Foreskin keratinocyte (primary cell): ENCODE measurements at places on chromosomes 7 and 10.
A peak's percentile ranks its signal among the peaks of the same experiment; 100 is the strongest.

DNA sequence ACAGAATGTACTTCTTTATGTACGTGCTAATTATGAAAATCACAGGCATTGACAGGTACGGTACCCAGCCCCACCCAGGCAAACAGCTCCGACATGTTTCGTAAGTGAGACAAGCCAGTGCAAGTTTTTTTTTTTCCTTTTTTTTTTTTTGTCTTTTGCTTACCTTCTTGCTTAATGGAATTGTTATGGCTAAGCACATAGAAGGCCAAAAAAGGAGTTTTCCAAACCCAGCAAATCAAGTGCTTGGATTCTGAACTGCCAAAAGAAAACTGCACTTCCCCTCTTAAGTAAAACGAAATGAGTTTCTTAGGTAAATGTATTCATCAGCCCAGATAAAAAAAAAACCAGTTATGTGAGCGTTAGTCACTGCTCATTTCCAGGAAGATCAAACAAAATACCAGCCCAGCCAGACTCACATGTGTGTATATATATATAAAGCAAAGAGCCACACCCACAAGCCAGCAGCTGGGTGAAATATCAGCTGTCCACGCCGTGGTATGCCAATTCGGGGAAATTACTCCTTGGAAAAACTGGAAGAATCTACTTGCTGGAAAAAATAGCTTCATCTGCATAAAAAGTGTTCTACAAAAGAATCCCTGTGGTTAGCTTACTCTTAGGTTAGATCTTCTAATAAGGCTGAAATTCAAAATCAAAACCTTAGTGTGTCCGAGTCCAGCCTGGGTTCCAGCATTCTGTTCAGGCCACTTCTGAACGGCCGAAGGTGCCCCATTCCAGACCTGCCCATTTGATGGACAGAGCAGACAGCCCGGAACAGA, 8.0 kb downstream of the KLF6 start:
- no peak for DNase-seq

DNA sequence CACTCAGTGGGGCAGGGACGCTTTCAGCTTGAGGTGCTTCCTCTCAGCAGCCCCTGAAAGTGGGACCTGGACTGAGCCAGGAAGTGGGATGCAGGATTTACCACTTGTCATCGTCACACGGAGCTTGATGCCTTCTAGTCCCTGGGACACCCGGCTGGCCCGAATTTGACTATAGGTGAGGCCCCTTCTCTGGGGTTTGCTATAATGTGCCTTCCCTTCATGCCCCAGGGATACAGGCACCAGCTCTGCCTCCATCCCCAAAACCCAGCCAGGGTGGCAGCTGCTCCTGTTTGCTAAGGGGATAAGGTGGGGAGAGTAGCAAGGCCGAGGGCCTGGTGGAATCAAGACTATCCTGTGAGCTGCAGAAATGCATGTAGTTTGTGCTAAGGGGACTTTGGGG, 235.0 kb downstream of the GLRX3 start:
- no peak for DNase-seq

DNA sequence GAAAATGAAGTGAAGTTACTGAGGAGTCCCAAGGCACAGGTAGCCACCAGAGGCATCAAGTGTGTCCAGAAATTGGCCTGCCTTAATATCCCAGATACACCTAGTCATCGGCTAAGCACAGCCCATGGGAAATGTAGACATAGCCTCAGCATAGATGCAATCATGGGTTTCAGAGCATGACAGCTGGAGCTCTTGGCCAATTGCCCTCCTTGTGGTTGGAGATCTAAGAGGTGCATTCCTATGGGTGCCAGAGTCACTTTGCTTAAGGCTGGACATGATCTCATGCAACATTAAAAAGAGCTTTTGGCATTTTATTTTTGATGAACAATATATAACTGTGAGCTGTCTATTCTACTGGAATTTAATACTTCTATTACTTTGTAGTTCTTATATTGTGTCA, 758.0 kb upstream of the LRRTM3 start:
- DNase-seq = peak; percentile 33

- DNase-seq = no peak
Observed at GRCh38 chr7:111558991-111559390, 3.3 kb downstream of the IMMP2L start.

DNA sequence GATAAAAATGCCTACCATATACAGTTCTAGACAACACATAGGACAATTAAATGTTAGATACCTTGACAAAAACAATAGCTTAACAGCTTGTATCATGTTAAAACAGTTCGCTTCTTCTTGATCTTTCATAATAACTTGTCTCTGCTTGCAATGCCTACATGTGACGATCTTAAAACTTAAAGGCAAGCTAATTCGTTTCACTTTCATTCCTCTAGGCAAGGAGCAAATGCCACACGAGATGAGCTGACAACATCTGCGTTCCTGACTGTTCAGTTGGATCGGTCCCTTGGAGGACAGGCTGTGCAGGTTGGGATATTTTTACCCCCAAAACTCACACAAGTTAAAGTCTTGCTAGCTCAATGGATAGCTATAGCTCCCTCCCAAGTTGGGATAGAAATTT, 51.6 kb upstream of the ARL4A start:
- peak; percentile 44 for DNase-seq

DNA sequence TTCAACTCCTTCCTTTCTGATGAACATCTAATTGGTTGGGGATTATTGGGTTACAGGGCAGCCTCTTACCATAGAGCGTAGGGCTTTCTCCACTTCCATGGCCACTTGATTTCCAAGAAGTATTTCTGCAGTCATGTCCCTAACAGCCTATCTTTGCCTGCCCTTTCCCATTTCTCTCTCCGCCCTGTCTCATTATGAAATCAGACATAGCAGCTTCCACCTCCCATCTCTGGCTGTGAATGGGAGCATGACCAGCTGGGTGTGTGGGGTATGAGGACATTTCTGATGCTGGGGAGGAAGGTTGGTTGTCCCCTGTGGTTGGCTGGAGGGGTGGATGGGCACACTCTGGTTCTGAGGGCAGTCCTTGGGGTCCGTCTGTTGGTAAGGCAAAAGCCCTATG, 41.2 kb downstream of the ADCYAP1R1 start:
- DNase-seq = no peak

GRCh38 chr7:46396481-46396880, 475.4 kb upstream of the IGFBP3 start:
- DNase-seq = no peak

GRCh38 chr10:130422366-130423324, 286.5 kb downstream of the GLRX3 start:
- no peak for DNase-seq

DNA sequence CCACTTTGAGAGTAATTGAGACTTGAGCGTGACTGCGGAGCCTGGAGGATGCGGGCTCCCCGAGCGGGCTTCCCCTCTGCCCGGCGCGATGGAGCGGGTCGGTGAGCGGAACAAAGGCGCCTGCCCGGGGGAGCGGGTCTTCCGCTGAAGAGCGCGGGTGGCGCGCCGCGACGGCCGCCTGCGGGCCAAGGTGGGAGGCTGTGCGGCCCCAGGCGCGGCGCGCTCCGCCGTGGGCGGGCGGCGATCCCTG, at the start of gene GALNT17:
GALNT17 (plus strand) TSS at position 18 of the 250 bp plus-strand sequence.
- DNase-seq = no peak

GRCh38 chr10:110286841-110287240, 17.9 kb downstream of the SMNDC1 start:
- no peak for DNase-seq

- DNase-seq = peak; percentile 11
Observed at GRCh38 chr10:128631801-128632241, 505.6 kb upstream of the MKI67 start.

GRCh38 chr7:22569586-22570321, 69.8 kb upstream of the STEAP1B start:
- peak; percentile 77 for DNase-seq

- DNase-seq = no peak
Observed at GRCh38 chr7:134795231-134795630, 15.8 kb downstream of the CALD1 start.

DNA sequence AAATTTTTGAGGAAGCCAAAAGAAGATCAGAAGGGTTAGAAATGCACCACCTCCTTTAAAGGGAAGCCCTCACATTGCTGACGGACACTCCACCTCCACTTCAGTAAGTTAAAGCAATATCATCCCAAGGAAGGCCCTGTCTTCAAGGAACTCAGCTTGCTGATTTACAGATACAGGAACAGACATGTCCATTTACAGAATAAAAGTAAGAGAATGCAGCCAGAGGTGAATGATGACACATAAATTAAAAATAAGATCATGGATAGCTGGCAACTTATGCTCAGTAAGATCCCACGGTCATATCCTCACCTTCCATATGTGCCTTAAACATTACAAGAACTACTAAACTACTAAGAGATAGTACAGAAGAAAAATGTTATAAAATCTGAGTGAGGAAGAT, 20.4 kb downstream of the GRB10 start:
- peak; percentile 79 for DNase-seq

DNA sequence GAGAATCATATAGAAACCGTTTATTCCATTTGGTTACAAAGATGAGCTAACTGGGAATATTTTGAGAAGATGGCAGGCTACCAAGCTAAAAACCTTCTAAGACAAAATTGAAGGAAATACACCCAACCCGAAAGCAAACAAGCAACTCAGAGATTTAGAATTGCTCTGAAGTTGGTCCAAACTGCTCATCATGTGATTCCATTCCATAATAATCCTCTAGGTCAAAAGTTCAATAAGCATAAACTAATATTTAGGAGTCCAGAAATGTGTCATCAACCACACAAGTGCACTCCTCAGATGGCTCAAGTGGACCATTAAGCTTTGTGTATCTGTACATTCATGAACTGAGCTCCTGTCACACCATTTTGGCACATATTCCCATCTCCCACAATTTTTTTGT, 28.7 kb downstream of the DGKI start:
- DNase-seq = no peak

GRCh38 chr7:41491883-41492471, 210.9 kb downstream of the INHBA start:
- DNase-seq = no peak

GRCh38 chr7:110962374-110962773, 128.6 kb upstream of the LRRN3 start:
- DNase-seq = no peak

DNA sequence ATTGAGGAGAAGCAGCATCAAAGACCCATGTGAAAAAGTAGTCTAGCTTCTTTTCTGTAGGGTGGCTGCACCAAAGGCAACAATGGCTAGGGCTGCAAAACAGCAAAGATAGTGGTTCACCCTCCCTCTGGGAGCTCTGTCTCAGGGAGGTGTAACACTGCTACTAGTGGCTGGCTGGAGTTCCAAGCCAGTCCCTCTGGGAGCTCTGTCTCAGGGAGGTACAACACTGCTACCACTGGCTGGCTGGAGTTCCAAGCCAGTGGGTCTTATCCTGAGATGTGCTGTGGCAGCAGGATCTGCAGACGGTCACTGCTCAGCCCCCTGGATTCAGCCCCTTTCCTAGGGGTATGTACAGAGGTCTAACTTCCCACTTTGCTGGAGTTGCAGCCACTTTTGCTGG, 37.9 kb upstream of the TMEM140 start:
- no peak for DNase-seq

DNA sequence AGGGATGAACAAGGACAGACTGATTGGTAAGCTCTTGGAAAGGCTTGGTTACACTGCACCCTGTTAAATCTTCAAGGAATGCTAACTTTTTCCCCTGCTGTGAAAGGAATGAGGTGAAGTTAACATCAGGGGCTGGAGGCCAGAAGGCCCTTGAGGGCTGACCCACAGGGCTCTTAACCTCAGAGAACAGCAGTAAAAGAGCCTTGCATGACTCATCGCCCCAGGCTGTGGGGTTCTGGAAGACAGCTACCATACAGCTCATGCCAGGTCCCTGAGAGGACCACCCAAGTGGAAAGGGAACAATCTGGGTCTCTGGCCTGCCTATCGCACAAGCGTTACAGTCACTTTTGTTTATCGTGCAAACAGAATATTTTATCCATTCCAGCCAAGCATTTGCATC, 54.4 kb downstream of the CYP2C9 start:
- no peak for DNase-seq

DNA sequence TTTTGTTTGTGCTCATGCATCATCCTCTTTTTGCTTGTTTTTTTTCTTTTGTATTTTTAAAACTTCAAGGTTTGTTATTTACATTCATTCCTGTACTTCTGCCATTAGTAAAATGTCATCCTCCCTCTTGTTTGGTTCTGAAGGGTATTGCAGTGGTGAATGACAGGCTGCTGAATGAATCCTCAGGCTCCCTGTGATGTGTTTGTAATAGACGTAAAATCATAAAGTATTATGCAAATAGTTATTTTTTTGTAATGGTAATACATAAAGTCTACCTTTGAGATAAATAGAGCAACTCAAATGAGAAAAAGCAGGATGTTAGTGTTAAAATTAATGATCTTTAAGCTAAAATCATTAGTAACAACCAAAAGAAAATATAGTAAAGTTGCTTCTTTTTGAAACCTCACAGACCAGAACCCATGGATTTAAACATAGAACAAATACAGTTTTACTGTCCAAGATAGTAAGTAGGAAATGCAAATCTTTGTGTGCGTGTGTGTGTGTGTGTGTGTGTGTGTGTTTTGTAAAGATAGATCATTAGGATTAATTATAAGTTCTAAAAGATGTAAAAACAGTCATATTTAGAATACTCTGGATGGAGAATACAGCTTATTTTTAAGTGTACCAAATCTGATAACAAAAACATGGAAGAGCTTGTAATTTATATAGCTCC, 4.5 kb downstream of the GLCCI1 start:
- no peak for DNase-seq

DNA sequence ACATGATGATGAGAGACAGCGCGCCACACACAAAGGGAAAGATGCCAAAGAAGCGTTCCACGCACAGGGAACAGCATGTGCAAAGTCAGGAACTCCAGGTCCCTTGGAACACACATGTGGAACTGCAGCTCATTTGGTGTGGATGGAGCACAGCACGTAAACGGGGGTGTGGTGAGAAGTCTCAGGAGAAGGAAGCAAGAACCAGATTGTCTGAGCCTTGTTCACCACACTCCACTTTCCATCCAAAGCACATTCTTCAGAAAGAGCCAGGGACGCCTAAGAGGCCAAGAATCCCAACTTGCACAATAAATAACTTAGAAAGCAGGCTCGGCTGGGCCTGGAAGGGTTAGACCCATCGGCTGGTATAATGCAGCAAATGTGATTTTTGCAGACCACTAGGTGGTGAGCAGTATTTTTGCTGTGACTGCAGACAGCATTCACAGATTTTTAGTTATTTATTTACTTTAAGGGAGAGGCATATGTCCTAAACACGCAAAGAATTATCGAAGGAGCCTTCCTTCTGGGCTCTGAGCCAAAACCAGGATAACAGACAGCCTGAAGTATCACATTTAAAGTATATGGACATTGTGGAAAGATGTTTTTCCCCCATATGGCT, 27.9 kb upstream of the ASCC1 start:
- DNase-seq = peak; percentile 54

DNA sequence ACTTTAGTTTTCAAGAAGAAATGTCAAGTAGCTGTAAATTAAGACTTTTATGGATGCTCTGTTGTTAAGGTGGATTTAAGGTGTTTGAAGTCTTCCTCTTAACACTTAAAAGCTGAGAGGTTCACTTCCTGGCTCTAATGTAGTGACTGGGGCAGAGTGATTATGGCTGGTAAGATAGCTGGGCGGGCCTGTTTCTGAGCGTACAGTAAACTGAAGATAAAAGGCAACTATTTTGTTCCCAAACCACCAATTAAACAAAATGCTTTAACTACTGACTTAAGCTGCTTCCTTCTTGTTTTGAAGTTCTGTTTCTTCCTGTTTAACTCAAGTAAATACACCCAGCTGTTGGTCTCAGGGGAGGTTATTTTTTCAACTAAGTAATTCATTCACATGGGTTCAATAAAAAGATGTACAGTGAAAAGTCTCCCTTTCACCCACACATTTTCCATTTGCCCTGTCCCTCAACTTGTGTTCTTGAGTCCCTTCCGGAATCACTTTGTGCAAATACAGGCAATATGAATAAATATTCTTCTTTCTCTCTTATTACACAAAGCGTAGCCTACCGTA, 19.3 kb downstream of the VWA2 start:
- DNase-seq = no peak
